ENCODE measurements at places on chromosomes 7 and 10.

- no peak for DNase-seq
Observed at GRCh38 chr7:38317515-38317914, 44.1 kb upstream of the TARP start.

DNA sequence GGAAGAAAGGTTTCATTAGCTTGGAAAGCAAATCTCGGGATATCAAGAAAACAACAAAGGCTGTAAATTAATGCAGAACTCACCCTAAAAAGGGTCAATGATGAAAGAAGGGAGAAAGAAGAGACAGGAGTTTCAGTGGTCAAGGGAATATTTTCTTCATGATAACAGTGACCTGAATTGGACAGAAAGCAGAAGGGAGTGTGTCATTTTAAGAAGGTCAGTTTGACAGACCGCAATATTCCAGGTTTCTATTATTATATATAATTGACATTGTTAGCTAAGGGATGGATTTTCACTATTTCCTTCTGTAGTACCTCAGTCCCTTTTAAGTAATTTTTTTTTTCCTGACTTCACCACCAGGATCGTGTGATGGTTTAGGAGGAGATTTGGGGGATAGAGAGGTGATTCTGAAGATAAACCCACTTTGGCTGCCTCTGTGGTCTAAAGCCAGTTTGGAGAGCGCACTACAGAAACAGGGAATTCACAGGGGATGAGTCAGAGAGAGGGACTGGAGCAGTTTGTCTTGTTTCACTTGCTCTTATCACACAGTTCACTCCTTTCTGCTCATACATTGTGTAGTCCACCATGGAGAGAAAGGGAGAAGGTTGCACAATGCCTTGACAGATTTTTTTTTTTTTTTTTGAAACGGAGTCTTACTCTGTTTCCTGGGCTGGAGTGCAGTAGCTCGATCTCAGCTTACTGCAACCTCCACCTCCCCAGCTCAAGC is 417.9 kb downstream of the AUTS2 start:
- no peak for DNase-seq

DNA sequence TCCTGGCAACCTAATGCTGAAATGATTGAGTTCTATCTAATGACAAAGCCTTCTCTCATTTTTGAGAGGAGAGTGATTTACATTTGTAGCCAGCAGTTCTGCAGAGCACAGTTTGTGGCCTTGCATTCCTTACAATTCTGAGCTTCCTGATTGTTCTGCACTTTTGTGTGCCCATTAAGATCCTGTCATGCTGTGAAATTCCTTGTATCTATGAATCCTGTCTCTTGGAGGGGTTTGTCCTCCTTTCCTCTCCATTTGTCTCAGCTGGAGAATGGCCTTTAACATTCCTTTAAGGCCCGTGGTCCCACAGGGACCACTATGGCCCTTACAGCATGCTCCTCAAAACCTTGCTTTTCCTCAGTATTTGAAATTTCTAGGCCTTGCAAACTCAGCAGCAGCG is 10.4 kb downstream of the KLHL7 start:
- DNase-seq, result no peak

GRCh38 chr10:21534604-21535493 is 817 bp downstream of the MLLT10 start:
- DNase-seq, result peak; percentile 85

- DNase-seq, result no peak
Observed at GRCh38 chr7:41955893-41956675, 253.2 kb upstream of the INHBA start.

DNA sequence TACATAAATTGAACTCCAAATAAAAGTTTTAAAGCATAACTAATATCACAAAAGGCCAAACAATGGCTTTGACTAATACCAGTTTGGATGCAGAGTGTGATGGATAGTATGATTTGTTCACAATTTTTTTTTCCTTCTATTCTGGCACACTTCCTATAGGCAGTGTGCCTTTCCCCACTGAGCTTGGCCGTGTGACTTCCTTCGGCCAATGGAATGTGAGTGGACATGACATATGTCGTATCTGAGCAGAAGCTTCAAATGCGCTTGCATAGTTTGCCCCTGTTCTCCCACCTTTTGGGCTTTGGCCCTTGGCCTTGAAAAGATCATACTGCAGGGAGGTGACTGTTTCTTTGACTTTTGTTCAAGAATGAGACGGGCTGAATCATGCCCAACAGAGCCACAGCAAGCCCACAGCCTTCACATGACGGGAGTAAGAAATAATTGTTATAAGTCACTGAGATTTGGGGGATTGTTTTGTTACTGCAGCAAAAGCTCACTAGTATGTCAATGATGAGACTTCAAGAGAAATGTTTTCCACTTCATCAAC is 279.9 kb upstream of the NEBL start:
- no peak for DNase-seq

DNA sequence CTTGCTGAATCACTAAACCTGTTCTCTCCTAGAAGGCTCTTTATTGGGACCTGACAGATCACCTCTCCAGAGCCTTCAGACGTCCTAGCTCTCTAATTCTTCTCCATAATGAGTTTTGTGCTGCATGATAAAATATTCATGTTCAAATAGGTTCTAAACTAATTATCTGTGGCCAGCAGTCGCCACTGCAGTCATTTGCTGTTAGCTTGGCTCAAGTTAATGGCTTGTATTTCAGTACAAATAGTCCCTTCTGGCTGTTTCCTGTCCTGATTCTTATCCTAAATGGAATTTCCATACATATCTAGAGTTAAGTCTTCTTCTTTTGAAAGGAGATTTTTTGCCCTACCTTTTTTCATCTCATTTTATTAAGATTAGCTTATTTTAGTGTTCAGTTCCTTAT is 303.2 kb downstream of the EXOC4 start:
- no peak for DNase-seq

DNA sequence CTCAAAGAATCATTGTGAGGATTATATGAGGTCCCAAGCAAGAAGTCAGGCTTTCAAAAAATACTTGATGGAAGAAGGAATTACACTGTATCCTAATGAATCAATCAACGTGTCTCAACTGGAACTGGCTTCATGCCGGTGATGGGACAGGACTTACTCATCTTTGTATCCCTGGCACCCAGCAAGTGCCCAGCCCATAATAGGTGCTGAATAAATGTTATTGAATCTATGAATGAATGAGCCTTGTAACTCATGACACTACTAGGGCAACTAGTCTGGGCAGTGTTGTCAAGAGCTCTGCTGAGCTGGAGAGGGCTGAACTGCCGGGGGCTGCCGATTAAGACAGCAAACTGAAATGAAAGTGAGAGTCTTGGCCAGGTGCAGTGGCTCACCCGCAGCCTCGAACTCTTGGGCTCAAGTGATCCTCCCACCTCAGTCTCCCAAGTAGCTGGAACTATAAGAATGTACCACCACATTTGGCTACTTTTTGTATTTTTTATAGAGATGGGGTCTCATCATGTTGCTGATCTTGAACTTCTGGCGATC is 87.2 kb upstream of the KIF5B start:
- DNase-seq, result no peak
